ENCODE measurements at places on chromosomes 4 and X.

DNA sequence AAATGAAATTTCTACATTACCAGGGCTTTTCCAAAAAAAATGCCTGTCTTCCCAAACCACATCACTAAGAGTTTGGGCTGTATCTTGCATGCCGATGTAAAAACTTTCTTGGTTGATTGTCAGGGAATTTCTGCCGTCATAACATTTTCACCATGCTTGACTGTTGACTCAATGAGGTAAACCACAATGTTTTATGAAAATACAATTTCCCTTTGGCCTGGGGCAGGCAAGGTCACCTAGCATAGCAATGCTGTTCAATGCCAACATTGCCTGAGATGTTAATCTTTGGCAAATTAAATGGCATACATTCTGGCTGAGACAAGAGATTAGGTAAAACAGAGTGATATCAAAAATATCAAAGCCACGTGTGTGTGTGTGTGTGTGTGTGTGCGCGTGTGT, 137.1 kb upstream of the TBL1X start:
- no peak for DNase-seq

GRCh38 chr4:1503583-1504471, 97.6 kb upstream of the NKX1-1 start:
- DNase-seq = no peak

DNA sequence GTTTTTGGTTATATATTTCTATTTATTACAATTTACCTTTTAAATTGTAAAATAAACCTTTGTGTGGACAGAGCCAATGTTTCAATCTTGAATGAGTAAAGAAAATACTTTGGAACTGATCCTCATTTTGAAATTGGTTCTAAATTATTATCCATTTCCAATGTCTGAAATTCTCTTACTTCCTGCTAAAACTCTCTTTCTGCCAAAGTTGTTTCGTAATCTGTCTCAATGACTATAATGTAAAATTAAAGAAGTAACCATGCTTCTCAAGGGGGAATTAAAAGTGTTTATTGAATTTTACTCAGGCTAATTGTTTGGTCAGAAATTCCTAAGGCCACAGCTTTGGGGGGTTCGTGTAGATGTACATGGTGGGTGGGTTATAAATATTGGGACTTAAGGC, 34.8 kb downstream of the YIPF6 start:
- no peak for DNase-seq

GRCh38 chr4:155907556-155907955, 4.1 kb downstream of the TDO2 start:
- DNase-seq = no peak

DNA sequence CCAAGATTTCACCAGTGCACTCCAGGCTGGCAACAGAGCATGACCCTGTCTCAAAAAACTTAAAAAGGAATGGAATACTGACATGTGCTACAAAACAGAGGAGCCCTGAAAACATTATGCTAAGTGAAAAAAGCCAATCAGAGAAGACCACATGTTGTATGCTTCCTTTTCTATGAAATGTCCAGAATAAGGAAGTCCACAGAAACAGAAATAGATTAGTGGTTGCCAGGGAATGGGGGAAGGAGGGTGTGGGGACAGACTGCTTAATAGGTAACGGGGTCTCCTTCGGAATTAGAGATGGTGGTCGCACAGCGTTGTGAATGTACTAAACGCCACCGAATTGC, 30.1 kb upstream of the KIAA0232 start:
- DNase-seq = no peak

- no peak for DNase-seq
Measured at GRCh38 chrX:71111921-71112431, 599 bp upstream of the IL2RG start.

DNA sequence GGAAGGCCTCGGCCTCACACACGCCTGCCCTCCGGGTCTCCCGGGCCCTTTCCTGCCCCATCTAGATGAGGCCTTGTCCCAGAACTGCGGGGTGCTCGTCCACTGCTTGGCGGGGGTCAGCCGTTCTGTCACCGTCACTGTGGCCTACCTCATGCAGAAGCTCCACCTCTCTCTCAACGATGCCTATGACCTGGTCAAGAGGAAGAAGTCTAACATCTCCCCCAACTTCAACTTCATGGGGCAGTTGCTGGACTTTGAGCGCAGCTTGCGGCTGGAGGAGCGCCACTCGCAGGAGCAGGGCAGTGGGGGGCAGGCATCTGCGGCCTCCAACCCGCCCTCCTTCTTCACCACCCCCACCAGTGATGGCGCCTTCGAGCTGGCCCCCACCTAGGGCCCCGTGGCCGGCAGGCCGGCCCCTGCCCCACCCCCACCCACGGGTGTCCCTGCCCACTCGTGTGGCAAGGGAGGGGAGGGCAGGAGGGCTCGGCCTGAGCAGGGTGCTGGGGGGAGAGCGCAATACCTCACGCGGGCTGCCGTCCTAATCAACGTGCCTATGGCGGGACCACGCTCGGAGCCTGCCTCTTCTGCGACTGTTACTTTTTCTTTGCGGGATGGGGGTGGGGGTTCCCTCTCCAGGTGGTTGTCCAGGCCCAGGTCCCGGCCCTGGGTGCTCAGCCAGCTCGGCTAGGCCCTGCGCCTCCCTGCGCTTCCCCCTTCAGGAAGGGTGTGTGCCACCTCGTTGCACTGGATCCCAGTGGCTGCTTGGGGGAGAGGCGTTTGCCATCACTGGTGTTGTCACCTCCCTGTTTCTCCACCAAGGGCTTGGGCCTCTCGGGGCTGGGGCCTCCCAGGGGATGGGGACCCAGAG, 3.1 kb downstream of the DUSP9 start:
- no peak for DNase-seq

DNA sequence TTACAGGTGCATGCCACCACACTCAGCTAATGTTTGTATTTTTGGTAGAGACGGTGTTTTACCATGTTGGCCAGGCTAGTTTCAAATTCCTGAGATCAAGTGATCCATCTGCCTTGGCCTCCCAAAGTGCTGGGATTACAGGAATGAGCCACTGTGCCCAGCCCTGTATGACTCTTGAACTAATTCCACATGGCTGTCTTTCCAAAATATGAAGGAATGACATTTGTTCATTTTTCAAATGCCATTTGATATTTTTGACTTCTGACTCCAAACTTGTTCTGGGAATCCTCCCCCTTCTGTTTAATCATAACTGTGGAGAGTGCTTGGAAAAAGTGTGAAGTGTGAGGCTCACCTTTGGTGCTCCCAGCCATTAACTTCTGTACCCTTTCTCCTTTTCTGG, 119.2 kb downstream of the NHS start:
- DNase-seq = no peak

GRCh38 chrX:118983513-118983912, 9.1 kb downstream of the LONRF3 start:
- DNase-seq = no peak

GRCh38 chrX:109954333-109954732, 48.6 kb upstream of the TMEM164 start:
- DNase-seq = no peak

DNA sequence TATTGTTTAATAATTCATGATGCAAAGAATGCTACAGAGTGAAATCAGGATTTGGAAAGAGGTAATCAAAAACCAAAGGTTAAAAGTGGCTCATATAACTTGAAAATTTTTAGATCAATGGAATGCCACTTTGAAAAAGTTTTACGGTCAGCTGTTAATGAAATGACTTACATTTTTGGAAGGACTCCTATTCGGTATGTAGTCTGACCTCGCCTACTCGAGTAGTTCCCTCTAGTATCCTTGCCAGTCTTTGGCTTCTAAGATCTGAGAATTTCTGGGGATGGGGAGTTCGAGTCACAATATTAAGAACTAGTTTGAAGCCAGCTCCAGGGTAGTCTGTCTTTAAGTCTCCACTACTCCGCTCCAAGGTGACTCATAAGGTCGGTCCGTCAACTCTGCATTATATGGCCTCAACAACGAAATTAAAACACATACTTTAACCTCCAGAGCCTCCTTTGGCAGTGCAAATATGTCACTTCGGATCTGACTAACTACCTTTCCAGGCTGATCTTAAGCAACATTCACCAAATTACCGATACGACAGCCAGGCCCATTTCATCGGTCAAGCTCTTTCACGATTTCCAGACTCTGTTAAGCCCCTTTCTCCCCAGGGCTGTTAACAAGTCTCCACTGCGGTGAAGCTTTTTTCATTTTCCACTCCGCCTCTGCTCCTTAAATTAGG, 733 bp upstream of the NAA15 start:
- DNase-seq = no peak

Measured in stimulated activated naive CD4-positive, alpha-beta T cell treated with Interleukin-2 at 50 U/mL for 16 hours (primary cell).